ENCODE measurements at places on chromosomes 3 and 15.

GRCh38 chr15:74611341-74611740 is 4.3 kb upstream of the CLK3 start:
- no peak for DNase-seq

DNA sequence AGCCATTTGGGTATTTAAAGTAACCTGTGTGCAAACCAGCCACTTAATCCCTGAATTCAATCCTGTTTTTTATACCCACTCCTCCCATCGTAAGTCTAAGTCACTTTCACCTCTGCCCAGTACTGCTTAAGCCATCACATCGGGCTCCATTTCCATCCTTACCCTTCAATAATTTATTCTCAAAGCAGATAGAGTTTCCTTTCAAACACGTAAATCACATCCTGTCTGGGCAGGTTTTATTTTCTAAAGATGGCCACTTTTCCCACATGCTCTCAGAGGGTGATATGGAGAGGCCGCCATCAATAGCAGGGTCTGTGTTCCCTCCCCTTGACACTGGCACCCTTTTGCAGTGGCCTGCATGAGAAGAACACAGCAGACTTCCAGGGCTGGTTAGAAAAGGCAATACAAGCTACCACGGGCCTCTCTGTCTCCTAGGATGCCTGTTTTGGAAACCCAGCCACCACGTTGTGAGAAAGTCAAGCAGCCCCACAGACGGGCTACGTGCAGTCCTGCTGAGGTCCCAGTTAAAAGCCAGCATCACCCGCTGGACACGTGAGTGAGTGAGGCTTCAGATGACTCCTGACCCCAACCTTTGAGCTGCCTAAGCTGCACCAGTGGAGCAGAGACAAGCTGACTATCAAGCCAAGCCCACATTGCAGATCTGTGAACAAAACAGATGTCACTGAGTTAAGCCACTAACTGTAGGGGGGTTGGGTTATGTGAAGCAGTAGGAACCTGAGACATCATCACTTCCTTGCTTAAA is 241.8 kb upstream of the SLCO3A1 start:
- DNase-seq = no peak

DNA sequence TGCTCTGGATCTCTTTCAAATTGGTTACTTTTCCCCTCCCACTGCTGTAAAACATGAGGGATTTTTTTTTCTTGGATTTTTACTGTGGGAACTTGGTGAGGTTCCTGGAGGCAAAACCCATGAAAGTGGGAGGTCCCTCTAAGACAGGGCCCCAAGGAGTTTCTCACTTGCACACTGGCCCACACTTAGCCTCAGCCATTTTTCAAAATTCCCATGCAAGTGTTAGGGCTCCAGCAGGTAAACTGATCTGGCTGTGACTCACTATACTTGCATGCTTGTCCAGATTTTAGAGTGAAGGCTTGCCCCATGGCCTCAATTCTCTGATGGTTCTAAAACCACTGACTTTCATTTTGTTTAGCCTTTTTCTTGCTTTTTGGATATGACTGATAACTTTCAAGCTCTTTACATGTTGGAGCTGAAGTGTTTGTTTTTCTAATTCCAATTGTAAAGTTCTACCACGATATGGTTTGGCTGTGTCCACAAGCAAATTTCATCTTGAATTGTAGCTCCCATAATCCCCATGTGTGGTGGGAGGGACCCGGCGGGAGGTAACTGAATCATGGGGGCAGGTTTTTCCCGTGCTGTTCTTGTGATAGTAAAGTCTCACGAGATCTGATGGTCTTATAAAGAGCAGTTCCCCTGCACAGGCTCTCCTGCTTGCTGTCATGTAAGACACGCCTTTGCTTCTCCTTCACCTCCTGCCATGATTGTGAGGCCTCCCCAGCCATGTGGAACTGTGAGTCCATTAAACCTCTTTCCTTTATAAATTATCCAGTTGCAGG is 37.7 kb downstream of the MCCC1 start:
- no peak for DNase-seq

- no peak for DNase-seq
Observed at GRCh38 chr3:179463319-179463718, 12.0 kb upstream of the GNB4 start.

- DNase-seq = no peak
Observed at GRCh38 chr3:4615750-4616149, 122.6 kb downstream of the ITPR1 start.

- DNase-seq = no peak
Observed at GRCh38 chr3:41599127-41599484, 362.8 kb downstream of the ULK4 start.

GRCh38 chr3:69648126-69648525 is 91.1 kb upstream of the MITF start:
- no peak for DNase-seq

GRCh38 chr3:4011166-4011565 is 211.9 kb downstream of the LRRN1 start:
- no peak for DNase-seq

- DNase-seq = no peak
Observed at GRCh38 chr3:124587053-124587408, 143.2 kb upstream of the UMPS start.

GRCh38 chr3:52907497-52907896 is 10.1 kb upstream of the STIMATE start:
- no peak for DNase-seq

DNA sequence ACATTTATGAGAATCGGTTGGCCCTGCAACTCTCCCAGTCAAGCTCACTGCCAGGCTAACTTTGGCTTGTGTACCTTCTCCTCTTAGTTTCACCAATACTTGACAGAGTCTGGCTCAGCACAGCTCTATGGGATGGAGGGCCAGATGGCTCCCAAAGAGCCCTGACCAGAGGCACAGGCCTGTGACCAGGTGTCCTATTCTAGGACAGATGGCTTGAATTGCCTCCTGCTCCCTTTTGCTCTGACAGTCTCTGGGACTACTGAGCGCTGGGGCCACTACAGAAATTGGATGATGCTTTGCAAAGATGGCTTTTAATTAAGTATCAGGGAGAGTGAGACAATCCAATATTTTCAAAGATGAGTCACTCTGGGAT is 10.3 kb upstream of the ARID3B start:
- no peak for DNase-seq

GRCh38 chr15:31953478-31953877 is 76.8 kb upstream of the CHRNA7 start:
- no peak for DNase-seq

DNA sequence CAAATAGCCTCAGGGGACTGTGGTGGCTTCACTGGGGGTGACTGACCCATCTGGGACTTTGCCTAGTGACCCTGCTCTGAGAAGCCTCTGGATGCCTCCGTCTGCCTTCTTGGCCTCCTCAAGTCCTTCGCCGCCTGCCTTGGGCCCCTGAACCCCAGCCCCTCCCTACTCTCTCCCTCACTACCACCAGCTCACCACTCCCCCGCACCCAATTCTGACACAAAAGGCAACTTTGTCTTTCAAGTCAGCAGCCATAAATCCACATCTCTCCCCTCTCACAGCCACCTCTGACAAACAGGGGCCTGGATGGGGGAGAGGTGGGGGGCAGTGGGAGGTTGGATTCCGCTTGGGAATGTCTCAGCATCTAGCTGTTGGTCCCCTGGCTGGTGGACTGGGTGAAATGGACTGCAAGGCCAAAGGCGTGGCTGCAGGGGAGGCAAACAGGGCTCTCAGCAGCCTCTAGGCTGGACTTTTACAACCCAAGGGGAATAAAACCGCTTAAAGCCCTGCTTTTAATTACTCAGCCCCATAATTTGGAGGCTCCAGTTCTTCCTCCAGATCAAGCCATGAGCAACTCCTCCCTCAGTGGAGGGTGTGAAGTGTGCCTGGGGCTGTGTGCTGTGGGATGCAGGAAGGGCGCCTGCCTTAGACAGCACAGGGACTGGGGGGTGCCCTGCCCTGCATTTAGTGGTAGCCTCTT is 33.4 kb downstream of the IGDCC3 start:
- DNase-seq = no peak

DNA sequence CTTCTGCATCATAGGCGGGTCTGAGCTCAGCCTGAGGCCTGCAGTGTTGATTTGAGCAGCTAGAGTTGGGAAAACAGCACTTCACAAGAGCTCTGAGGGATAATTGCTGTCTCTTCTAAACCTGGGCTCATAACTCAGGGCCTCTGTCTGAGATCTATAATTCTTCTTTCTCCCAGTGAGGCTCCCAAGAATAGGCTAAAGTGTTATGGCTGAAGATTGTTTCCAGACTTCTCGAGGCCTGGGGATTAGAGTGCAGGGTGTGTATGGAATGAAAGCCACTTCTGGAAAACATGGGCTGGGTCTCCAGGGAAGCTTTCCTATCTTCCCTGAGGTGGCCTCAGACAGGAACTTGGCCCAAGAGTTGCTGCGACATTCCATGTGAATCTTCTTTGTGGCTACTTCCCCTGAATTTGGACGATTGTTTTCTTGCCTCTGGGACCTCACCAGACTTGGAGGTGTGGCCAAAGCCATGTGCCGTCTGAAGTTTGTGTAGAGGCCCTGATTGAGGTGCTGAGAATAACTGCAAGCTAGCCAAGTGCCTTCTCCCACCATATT is 26.5 kb downstream of the MTMR14 start:
- no peak for DNase-seq

- no peak for DNase-seq
Observed at GRCh38 chr3:153414982-153415381, 253.0 kb downstream of the RAP2B start.

- no peak for DNase-seq
Observed at GRCh38 chr15:99634576-99634975, 68.8 kb downstream of the MEF2A start.

DNA sequence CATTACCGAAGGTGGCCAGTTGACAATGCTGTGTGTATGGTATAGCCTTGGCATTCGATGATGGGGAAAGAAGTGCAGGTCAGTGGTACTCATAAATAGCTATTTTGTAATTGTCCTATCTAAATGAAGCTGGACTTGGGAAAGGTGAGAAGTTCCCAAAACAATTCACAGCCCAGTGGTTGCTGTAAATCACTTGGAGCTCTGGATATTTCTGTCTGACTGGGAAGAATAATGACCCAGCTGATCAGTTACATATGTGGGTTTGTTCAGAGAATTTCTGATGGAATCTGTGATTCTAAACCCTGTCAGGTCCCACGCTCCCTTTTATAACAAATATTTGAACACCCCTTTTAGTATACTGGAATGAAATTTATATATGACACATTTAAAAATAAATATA is 133.9 kb upstream of the PFN2 start:
- no peak for DNase-seq

DNA sequence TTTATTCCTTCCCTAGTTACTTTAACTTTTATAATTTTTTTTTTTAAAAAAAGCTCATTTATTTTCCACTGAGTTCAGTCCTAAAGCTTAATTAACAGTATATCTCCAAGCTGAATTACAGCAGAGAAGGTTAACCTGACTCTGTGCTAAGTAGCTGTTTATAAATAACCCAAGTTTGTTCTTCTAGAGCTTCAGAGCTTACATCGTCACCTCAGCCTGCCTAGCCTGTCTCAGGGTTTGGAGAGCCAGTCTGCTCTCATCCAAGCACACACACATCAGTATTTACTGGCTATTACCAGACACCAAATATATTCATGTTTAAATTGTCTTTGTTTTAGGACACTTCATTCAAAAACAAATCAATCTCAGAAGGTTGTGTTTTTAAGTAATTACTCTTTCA is 154.9 kb downstream of the CDIN1 start:
- DNase-seq = no peak

DNA sequence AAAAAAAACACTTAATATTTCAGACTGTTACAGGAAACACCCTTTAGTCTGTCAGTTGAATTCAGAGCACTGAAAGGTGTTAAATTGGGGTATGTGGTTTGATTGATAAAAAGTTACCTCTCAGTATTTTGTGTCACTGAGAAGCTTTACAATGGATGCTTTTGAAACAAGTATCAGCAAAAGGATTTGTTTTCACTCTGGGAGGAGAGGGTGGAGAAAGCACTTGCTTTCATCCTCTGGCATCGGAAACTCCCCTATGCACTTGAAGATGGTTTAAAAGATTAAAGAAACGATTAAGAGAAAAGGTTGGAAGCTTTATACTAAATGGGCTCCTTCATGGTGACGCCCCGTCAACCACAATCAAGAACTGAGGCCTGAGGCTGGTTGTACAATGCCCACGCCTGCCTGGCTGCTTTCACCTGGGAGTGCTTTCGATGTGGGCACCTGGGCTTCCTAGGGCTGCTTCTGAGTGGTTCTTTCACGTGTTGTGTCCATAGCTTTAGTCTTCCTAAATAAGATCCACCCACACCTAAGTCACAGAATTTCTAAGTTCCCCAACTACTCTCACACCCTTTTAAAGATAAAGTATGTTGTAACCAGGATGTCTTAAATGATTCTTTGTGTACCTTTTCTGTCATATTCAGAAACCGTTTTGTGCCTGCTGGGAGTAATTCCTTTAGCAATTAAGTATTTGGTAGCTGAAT is 17.9 kb downstream of the TMEM43 start:
- peak; percentile 14 for DNase-seq

GRCh38 chr3:5498981-5499380 is 311.5 kb downstream of the EDEM1 start:
- DNase-seq = no peak

- DNase-seq = no peak
Observed at GRCh38 chr15:33960549-33960935, 7.8 kb upstream of the CHRM5 start.

DNA sequence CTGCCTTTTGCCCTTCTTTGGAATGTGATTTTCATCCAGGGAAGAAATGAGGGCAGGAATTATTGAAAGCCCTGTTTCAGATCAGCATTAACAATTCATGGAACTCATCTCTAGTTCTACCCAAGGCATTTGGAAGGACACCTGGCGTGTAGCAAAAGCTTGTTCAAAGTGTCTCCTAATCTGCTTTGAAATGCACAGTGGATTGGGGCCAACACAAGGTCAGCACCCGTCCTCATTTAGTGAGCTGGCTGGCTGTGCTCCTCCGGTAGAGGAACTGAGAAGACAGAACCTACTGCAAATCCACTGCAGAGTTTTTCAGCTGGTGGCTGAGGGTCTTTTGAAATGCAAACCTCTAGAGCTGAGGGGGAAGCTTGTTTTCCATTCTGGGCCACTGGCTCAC is 141.6 kb upstream of the STT3B start:
- no peak for DNase-seq

GRCh38 chr3:130975251-130975650 is 51.4 kb downstream of the ASTE1 start:
- DNase-seq = no peak

DNA sequence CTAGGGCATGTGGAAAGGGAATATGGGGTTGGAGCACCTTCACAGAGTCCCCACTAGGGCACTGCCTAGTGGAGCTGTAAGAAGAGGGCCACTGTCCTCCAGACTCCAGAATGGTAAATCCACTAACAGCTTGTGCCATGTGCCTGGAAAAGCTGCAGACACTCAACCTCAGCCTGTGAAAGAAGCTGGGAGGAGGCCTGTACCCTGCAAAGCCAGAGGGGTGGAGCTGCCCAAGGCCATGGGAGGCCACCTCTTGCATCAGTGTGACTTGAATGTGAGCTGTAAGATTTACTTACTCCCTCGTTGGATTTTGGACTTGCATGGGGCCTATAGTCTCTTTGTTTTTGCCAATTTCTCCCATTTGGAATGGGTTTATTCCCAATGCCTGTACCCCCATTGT is 705.2 kb upstream of the ROBO1 start:
- DNase-seq = no peak

- no peak for DNase-seq
Observed at GRCh38 chr3:27509376-27509775, 25.2 kb upstream of the SLC4A7 start.

- DNase-seq = no peak
Observed at GRCh38 chr3:2454865-2455264, 356.2 kb downstream of the CNTN4 start.

All from effector CD8-positive, alpha-beta T cell (primary cell).